ENCODE measurements at places on chromosomes 3 and 15. TPM values are rescaled to one million over a fixed set of nuclear protein-coding genes. Genes with fewer than 3 reads are reported as not detected.
A peak's percentile ranks its signal among the peaks of the same experiment; 100 is the strongest.

DNA sequence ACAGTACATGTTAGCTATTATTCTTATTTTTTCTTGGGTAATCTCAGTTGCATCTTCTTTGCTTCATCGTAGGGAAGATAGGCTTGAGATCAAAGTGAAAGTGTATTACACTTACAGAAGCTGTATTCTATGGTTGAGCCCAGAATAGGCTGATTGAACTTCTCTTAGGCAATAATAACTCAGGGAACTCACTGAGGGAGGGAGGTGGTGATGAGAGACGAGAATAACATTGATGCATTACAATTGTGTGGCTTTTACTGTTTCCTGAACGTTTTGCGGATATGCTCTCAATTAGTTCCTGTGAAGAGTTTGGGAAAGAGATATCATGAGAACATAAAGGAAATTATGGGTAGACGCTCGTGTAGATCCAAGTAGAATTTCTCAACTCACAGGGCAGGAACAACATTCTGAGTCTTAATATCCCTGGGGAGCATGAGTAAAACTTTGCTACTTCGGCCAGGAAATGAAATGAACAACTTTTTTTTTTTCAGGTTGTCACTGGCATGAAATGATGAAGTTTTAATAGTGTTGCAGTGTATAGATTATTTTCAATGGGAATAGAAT is 302.2 kb downstream of the TUSC7 start:
- DNase-seq = no peak

GRCh38 chr15:40430271-40430805 is 10.4 kb upstream of the BAHD1 start:
- peak; percentile 79 for DNase-seq

DNA sequence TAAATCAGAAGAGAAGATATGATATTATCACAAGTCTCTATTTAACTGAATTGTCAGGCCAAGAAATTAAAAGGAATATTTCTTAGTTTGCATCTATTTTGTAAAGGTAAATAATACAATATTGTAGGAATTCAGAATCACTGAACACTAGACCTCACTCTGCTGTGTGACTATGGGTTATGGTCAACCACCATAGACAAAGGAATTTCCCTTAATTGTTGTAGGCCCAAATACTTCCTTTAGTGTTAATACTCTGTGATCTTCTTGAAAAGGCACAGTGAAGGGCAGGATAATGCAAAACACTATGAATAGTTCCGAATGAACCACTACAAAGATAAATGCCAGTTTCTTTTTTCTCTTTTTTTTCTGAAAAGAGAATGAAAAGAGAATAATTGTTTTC is 162.3 kb downstream of the TUSC7 start:
- DNase-seq = no peak

Gene CEP152
- polyA plus RNA-seq = 1.1 TPM

Gene NR1I2
- polyA plus RNA-seq = 166 TPM

GRCh38 chr15:101456057-101456739 is 33.3 kb downstream of the PCSK6 start:
- DNase-seq = no peak

- DNase-seq = no peak
Observed at GRCh38 chr15:38692789-38693062, 128.1 kb upstream of the RASGRP1 start.

DNA sequence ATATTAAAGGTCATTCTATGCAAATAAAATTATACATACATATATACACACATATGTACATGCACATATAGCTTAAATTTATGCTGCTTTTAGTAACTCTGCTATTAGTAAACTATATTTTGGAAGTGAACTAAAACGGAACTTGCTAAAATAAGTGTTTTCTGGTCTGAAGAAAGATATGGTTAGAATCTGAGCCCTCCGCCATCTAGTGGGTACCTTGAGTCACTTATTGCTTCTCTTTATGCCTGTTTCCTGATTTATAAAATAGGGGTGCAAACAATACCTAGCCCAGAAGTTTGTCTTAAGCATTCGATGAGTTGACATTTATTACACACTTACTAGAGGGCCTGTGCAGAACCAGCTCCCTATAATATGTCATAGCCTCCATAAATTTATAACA is 255.7 kb downstream of the CNTN6 start:
- DNase-seq = no peak

Gene DZIP1L
- polyA plus RNA-seq = 1.6 TPM

- no peak for DNase-seq
Observed at GRCh38 chr3:99762901-99763300, 54.8 kb upstream of the CMSS1 start.

DNA sequence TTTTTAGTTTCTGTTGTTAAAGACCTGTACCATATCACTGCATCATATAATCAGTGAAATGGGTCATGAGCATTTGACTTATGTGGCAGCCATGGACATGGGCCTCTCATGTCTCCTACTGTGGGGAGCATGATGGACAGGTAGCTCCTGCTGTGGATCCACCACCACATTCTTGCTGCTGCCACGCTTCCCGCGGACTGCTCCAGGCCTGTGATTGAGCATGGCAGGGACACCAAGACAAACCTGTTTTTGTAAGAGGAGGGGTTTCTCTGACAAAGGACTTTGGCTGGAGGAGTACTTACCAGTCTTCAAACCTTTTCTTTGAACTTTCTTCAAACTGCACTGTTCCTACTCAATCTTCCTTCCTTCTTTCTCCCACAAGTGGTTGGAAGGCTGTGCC is 17.9 kb upstream of the P2RY14 start:
- DNase-seq = no peak

Gene DNASE1L3
- 17.0 TPM for polyA plus RNA-seq

DNA sequence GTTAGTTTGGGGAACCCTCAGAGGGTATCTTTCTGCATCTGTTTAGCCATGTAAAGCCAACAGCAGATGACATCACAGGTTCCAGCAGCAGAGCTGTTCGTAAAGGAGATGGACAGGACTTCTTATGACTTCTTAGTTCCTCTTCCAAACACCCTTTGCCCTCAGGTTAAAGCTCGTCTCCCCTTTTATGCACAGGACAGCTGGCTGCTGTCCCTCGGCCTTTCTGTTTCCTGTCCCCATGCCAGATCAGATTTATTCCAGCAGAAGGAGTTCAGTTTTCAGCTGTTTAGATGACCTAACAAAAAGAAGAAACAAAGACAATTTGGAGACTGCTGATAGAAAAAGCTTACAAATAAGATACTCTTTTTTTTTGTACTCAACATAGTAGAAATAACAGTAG is 45.1 kb downstream of the SEC22A start:
- DNase-seq = no peak

DNA sequence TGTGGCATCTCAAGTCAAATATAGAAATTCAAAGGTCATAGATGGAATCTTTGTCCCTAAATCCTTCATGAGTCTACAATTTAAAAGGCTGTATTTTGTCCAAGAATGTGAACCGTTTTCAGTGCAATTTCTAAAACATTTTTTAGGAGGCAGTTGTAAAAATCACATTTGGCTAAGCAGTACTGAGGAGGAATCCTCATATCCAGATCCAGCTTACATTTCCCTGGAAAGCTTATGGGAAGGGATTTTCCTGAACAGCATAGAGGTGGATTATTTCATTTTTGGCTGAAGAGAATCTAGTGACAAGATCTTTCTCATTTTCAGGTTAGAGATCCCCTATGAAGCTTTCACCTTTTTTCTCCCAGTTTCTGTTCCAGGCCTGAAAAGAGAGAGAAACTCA is 178.4 kb downstream of the POLR2M start:
- DNase-seq = no peak

DNA sequence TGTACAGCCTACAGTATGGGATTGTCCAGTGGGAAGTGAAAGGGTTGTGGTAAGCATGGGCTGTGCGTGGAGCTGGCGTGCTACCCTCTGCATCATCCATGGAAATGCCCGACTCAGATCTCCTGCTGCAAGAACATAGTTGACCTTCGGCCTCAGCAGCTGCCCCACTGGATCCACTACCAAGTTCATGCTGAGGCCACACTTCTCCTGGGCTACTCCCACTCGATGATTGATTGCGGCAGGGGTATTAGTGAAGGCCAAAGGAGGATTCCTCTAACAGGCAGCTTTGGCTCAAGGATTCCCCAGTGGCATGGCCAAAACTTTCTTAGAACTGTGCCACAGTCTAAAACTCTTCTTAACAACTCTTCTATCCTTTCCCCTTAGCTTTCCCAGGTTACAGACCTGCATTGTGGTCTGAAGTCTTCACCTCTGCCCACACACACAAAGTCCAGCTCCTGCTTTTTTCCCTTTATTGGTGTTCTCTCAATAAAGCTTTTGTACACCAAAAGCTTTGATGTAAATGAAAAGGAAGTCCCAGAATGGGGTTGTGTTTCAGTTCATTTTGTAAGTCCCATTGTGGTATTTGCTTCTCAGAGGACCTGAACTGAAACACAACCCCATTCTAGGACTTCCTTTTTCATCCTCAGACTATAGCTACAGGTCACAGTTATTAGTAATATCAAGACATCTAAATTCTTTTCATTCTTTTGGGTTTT is 4.9 kb upstream of the TBC1D5 start:
- no peak for DNase-seq

Gene CFAP91
- not detected for polyA plus RNA-seq

Gene IREB2
- 14.2 TPM for polyA plus RNA-seq

GRCh38 chr3:152328841-152329240 is 60.1 kb downstream of the MBNL1 start:
- DNase-seq = peak; percentile 32

- no peak for DNase-seq
Observed at GRCh38 chr3:113329757-113330156, 111.5 kb downstream of the CFAP44 start.

DNA sequence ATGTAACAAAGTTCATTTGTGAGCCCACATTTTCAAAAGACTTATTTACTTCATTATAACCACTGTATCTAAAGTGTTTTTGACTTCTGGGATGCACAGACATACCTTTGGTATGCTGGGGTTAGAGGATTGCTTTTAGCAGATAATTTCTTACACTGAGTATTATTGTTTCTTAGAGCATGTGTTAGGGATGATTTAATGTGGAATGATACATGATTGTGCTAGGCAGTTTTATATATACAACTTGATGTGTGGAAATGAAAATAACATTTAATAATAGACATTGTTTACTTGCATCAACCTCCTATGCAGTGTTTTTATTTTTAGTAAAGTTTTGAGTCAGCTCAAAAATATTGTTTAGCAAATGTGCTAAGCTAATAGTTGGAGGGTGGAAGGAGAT is 3.4 kb downstream of the KIF23 start:
- no peak for DNase-seq

DNA sequence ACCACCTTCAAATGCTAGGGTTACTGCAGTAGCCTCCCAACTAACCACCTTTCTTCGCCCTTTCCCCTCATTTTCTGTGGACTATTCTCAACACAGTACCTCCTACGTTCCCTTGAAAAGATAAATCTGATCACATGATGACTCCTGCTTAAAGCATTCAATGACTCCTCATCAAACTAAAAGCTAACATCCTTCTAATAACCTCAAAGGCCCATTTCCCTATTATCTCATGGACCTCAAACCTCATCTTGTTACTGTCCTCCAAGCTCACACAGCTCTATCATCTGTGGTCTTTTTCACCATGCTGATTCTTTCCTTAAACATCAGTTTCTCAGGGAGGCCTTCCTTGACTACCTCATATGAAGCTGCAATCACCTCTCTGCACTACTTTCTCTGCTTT is 29.6 kb downstream of the GADL1 start:
- no peak for DNase-seq

Gene C2CD4A
- polyA plus RNA-seq = not detected

Gene CNBP
- 256 TPM for polyA plus RNA-seq

GRCh38 chr15:47965297-47965696 is 155.5 kb upstream of the SLC24A5 start:
- DNase-seq = no peak

- DNase-seq = no peak
Observed at GRCh38 chr3:152786977-152787681, 47.8 kb upstream of the P2RY1 start.

GRCh38 chr3:48915296-48915695 is 3.3 kb upstream of the ARIH2 start:
- DNase-seq = peak; percentile 49

Gene COL8A1
- polyA plus RNA-seq = 4.5 TPM

GRCh38 chr15:63296195-63296594 is 18.8 kb downstream of the APH1B start:
- DNase-seq = no peak

DNA sequence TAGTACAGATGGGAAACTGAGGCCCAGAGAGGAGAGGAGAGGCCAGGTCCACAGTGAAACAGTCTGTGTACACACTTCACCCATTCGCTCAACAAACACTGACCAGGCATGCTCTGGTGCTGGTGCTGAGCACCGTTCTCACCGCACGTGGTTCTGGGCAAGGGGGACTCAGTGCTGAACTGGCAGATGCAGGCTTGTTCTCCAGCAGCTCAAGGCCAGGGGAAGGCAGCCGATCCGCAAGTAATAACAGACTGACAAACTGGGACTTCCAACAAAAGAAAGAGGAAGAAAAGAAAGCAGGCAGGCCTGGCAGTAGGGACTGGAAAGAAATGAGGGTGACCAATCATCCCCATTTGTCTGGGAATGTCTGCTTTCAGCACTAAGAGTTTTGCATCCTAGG is 25.6 kb upstream of the LINGO1 start:
- no peak for DNase-seq

Gene ELL3
- polyA plus RNA-seq = 45.4 TPM

DNA sequence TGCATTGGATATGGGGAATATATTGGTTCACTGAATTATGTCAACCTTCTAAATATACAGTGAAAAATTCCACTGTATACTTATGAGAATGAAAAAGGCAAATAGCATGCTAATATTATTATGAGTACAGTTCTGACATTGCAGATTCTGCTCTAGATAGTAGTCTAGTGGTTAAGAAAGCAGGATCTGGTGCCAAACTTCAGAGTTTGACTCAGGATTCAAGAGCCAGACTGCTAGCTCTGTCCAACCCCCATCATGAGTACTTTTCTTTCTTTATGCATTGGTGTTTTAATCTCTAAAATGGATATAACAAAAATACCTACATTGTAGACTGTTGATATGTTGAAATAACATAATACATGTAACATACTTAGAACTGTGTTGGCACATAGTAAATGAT is 57.3 kb upstream of the PLSCR4 start:
- no peak for DNase-seq

GRCh38 chr3:42213417-42213816 is 52.6 kb downstream of the CCK start:
- DNase-seq = peak; percentile 33

- peak; percentile 64 for DNase-seq
Observed at GRCh38 chr3:48952510-48953118, 34.0 kb downstream of the ARIH2 start.

DNA sequence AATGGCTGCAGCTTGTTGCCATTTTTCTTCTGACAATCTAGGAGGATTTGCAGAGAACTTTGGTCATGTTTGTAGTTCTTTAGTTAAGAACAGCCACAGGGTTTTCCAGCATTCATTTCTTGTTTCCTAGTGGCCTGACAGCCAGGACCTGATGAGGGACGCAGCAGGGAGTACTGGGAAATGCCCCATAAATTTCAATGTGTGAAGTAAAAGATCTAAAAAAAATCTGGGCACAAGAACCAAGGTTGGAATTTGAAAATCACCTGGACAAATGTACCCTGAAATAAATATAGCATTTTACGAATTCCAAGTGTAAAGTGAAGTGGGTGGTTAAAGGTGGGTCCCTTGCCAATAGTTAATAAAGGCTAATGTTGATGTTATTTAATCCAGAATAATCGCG is 195.0 kb downstream of the ZIC1 start:
- DNase-seq = no peak
